ENCODE measurements at places on chromosomes 12 and 14.

DNA sequence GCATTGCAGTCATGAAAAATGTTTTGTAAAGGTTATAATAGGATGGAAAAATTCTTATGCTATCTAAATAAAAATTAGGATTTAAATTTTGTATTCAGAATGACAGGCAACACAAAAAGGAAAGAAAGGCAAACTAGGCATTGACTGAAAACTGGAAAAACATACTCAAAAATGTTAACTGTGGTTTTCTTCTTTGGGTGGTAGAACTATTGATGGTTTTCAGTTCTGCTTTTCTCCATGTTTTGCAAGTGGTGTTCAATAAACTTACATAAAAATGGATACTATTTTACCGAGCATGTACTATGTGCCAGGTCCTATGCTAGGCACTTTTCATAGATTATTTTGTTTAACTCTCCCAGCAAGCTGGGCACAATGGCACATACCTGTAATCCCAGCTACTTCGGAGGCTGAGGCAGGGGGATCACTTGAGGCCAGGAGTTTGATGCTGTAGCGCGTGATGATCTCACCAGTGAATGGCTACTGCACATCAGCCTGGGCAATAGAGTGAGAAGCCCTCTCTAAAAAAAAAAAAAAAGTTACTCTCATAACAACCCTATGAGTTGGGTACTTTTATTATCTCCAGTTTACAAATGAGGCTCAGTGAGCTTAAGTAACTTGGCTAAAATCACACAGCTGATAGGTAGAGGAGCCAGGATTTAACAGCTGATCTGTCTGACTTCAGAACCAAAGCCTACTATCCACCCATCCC, 26.3 kb upstream of the TCP11L2 start:
- no peak for DNase-seq

DNA sequence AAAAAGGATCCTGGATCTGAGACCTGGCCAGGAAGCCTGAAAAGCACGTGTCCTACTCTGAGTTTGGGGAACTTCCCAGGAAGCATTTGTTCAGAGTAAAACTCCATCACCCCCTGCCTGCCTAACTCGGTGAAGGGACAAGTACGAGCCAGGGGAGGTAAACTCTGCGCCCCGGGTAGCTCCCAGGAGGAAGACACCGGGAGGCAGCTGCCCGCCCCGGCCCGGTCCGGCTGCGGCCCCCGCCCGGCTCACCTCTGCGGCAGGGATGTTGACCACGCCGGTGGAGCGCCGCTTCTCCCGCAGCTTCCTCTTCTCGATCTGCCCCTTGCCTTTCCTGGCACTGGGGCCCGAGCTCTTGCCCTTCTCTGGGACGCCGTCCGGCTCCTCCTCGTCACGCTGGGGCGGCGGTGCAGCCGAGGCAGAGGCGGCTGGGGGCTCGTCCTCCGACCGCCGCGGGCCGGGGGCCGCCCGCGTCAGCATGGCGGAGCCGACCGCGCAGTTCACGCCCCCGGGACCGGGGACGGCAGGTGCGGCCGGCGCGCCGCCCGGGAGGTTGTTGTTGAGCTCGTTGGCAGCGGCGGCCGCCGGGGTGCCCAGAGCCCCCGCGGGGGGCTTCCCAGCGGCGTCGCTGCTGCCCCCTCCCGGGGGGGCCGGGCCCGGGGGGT, 1.2 kb downstream of the PAWR start:
- DNase-seq: peak; percentile 42

DNA sequence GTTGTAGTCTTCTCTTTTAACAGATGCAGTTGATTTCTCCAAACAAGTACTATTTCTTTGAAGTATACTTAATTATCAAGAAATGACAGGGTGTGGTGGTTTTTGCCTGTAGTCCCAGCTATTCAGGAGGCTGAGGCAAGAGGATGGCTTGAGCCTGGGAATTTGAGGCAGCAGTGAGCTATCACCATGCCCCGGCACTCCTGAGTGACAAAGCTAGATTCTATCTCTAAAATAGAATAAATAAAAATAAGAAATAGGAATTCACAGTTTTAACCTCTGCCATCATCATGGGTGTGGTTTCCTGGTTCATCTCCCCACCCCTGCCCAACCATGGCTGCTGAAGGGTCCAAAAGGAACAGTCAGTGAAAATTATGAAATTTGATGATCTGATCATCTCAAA, 290.2 kb upstream of the FLRT2 start:
- DNase-seq: no peak

DNA sequence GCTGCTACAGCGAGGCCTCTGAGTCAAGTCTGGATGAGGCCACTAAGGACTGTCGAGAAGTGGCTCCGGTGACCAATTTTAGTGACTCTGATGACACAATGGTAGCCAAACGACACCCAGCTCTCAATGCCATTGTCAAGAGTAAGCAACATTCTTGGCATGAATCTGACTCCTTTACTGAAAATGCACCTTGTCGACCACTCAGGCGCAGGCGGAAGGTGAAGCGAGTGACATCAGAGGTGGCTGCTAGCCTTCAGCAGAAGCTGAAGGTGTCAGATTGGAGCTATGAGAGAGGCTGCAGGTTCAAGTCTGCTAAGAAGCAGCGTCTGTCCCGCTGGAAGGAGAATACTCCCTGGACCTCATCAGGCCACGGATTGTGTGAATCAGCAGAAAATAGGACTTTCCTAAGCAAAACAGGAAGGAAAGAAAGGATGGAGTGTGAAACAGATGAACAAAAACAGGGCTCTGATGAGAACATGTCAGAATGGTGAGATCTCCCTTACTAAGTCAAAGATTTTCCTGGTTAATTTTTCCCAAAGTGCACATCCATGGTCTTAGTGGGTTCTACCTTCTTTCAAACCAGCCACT, 2.9 kb downstream of the GPATCH2L start:
- DNase-seq: no peak

DNA sequence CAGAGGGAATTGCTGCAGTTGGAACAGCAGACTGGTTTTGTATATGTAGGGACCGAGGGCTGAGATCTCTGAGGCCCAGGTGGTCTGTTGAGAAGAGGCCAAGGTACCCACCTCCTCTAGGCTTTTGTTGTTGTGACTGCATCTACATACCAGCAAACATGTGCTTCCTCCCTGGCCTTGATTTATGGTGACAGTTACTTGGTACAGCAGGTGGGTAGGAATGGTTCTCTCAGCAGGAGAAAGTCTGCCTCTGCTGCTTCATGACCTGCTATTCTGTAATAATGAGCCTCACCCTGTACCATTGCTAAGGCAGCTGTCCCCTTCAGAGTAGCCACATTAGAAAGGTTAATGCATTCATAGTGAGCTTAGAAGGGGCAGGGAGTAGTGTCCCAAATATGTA, 196.7 kb upstream of the PELI2 start:
- DNase-seq: no peak

GRCh38 chr14:34920339-34920738, 45.2 kb upstream of the BAZ1A start:
- DNase-seq: no peak

DNA sequence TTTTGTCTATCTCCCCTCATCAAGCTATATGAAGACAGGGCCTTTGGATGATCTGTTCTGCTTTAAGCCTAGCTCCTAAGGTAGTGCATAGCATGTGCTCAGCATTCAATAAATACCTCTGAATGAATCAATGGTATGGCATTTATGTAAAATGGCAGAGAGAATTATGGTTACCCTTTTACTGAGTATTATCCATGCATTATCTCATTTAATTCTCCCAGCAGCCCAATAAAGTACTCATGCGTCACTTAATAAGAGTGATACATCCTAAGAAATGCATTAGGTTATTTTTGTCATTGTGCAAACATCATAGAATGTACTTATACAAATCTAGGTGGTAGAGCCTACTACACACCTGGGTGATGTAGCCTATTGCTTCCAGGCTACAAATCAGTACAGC, 269.7 kb downstream of the KSR2 start:
- no peak for DNase-seq
